ENCODE measurements at places on chromosomes 7 and 10.
A peak's percentile ranks its signal among the peaks of the same experiment; 100 is the strongest.

GRCh38 chr10:16779384-16779915 is 37.8 kb downstream of the RSU1 start:
- peak; percentile 63 for DNase-seq

GRCh38 chr7:142337054-142338001 is 79.5 kb upstream of the PRSS58 start:
- DNase-seq, result no peak

DNA sequence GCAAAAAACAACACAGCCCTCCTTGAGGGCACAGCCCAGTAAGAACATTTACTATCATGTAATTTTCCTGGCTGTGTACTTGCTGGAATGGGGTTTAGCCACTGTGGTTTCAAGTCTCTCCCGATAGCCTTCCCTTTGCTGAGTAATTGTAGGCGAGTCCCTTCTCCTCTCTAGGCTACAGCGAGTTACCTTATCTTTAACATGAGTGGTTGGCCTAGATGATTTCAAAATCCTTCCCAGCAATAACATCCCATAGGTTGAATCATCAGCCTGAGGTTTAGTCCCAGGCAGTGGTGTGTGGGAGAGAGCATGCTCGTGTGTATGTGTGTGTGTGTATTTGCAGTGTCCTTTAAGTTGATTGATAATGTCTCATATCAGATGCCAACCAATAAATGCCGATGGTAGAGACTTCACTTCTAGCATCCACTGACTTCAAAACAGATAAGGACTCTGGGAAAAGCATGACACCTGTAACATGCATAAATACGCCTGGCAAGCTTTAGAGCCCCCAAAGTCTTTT is 142.9 kb upstream of the ZMIZ1 start:
- DNase-seq, result no peak

DNA sequence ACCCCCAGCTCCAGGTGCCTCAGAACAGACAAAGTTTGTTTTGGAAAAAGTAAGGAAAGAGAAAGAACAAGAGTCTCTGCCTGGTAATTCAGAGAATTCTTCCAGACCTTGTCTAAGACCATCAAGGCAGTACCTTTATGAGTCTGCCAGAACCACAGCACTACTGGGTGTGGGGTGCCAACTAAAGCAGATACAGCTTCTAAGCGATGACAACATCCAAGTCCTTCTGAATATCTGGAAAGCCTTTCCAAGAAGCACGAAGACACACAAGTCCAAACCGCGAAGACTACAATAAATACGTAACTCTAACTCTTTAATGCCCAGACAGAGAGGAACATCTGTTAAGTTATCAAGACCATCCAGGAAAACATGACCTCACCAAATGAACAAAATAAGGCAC is 94.3 kb downstream of the SIRT1 start:
- DNase-seq, result peak; percentile 28

DNA sequence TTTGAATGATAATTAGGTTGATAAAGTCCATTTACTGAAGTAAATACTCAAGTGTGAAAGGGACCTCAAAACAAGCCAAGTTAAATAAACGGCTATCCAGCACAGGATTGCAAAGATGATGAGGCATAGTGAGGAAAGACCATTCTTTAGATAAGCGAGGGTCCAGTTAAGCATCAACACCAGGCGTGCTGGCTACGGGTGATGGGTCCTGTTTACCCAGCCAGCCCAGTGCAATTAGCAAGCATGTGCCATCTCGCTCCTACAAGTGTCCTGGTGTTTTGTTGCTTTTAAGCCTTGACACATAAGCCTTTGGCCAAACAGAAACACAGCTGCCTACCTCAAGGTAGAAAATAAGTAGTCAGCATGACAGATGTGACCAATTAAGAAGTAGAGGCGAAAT is 7.1 kb downstream of the NEBL start:
- DNase-seq, result no peak

DNA sequence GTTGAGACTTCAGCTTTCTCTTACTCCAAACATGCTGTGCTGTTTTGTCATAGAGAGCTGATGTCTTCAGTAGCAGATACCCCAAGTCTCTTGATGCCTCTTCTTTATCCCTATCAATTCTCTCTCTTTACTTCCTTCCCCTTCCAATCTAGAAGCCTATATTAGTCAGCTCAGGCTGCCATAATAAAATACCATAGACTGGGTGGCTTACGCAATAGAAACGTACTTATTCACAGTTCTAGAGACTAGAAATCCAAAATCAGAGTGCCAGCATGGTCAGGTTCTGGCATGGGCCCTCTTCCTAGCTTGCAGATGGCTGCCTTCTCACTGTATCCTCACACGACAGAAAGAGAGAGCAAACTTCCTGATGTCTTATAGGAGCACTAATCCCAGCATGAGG is 9.0 kb upstream of the GARS1 start:
- no peak for DNase-seq

DNA sequence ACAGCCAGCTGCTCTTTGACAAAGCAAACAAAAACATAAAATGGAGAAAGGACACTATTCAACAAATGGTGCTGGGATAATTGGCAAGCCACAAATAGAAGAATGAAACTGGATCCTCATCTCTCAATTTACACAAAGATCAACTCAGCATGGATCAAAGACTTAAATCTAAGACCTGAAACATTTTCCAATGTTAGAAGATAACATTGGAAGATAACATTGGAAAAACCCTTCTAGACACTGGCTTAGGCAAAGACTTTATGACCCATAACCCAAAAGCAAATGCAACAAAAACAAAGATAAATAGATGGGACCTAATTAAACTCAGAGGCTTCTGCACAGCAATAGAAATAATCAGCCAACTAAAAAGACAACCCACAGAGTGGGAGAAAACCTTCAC is 425.7 kb upstream of the SEMA3D start:
- DNase-seq, result no peak

DNA sequence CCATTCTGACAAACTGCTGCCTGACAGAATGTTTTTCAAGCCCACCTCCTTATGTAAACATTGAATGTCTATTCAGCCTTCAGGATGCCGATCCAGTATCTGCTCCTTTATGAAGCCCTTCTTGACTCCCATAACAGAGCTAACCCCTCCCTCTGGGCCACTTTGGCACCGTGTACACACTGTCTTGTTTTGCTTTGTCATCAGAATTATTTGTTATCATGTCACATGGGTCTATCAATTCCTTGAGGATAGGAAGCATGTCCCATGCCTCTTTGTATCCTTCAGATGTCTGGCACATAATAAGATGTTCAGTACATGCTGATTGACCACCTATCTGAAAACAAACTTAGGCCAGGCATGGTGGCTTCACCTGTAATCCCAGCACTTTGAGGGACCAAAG is 92.3 kb downstream of the PRLHR start:
- no peak for DNase-seq

DNA sequence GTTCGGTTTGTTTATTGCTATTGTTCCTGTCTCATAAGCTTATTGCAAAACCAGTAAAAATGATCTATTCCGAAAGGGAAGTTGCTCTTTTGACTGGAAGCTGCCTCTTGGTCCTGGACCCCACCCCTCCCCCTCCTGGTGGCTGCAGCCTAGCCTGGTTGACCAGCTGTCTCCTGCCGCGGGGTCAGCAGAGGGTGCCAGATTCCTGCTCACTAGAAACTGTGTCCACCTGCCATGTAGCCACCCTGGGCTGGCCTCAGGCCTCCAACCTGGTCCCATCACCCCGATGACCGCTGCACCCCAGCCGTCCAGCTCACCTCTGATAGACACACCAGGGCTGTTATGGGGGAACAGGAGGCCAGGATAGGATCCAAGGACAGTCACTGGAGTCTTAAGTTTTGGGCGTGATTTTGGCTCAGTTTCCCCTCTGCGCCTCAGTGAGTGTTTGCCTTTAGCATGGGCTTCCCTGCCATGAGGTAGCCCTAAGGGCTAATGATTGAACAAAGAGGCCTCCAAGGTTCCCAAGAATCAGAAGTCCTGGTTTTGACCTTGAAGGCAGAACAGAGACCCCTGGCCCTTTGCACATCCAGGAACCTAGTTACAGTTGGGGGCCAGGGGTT is 32.9 kb upstream of the SLF2 start:
- no peak for DNase-seq

DNA sequence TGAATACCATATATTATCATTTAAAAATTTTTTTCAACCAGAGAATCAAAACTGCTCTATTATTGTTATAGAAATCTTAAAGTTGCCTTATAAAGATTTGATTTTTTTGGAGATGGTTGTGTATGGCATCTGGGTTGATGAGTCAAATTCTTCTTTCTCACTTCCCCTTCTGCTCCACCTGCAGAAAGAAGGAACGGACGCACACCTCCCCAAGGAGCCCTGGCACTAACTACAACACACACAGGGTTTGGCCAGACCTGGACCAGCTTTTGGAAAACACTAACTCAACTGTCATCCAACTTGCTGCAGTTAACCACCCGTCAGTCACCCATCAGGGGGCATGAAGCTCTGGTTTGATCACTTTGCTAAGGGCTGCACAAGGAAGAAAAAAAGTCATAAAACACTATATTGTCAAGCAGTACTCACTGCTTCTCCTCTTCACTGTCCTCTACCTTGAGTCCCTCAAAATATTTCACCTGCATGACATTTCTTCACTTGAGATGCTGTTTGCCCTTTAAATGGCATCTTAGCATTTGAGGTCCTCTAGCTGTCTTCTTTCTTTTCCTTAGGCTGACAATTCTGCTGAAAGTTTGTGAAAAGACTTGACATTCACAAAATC is 266.7 kb upstream of the PHF14 start:
- no peak for DNase-seq
